ENCODE measurements at places on chromosomes 12 and 14.

- DNase-seq: no peak
Measured at GRCh38 chr12:46087916-46088439, 97.6 kb upstream of the SCAF11 start.

DNA sequence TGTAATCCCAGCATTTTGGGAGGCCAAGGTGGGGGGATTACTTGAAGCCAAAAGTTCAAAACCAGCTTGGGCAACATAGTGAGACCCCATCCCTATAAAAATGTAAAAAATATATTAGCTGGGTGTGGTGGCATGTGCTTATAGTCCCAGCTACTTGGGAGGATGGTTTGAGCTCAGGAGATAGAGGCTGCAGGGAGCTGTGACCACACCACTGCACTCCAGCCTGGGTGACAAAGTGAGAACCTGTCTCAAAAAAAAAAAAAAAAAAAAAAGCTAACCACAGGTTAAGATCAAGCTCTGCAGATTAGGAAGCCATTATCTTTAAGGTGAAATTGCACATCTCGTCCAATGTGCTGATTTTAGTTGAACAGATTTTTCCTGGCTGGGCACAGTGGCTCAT lies 23.7 kb upstream of the CERS5 start:
- DNase-seq: no peak

- no peak for DNase-seq
Measured at GRCh38 chr14:34032720-34033119, 81.8 kb upstream of the EGLN3 start.

DNA sequence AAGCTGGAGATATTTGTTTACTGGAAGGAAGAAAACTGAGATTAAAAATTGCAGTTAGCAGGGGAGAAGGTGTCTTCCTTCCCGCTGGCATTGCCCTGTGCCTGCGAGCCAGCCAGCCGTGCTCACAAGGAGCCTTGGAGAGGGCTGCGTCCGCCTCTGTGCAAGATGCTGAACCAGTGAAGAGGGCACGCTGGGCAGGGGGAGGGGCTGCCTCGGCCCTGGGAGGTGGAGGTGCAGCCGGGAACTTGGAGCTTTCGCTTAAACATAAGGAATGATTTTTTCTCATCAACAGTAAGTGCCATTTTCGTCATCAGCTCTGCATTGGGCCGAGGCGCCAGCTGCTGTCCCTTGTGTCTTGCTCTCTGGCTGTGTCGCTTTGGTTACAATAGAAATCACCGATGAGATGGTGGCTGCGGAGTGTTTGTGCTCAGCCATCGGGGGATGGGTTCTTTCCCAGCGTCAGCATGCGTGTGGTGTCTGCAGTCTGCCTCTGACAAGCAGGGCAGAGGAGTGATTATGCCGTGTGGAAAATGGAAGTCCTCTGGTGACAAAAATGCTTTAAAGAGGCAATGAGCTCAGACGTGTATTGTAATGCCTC lies 97.3 kb downstream of the ESR2 start:
- peak; percentile 9 for DNase-seq

- no peak for DNase-seq
Measured at GRCh38 chr14:23101213-23101970, 3.4 kb downstream of the CIROP start.

DNA sequence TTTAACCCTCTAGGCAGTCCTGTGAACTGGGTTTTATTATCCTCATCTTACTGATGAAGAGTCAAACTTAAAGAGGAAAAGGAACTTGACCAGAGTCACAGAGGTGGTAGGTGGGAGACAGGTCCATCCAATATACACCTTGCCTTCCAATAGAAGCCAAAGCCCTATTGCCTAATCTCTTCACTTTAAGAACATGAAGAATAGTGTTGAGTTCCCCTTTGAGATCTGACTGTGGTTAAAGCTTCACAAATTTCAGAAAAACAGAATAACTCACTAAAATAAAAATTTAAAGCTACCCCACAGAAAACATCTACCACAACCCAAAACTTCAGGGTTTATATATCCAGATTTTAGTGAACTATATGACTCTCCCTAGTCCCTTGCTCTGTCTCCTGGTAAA lies 115.4 kb downstream of the ETV6 start:
- no peak for DNase-seq

- DNase-seq: no peak
Measured at GRCh38 chr14:45068396-45068795, 15.5 kb upstream of the PRPF39 start.

DNA sequence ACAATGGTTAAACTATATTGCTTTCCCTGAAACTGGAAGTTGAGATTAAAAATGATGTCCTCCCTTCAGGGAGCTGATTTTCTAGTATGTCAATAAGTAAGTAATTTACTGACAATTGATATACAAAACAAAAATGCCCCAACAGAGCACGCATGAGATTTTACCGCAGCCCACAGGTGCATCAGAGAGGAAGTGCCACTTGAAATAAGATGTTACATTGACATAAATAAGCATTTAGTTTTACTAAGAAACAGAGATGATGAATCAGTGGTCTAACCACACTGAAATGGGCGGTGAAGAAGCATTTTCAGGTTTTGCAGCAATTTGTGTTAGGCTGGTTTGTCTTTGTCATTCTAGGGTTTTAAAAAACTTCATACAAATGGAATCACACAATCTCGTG lies 8.8 kb upstream of the CLECL1 start:
- peak; percentile 59 for DNase-seq

GRCh38 chr12:80184926-80185325 lies 85.6 kb downstream of the OTOGL start:
- DNase-seq: no peak

- no peak for DNase-seq
Measured at GRCh38 chr12:92628476-92628875, 74.3 kb upstream of the PLEKHG7 start.

- DNase-seq: no peak
Measured at GRCh38 chr12:115683240-115683780, 594.2 kb downstream of the MED13L start.

GRCh38 chr12:44504799-44505198 lies 371.3 kb downstream of the NELL2 start:
- DNase-seq: no peak

- DNase-seq: peak; percentile 32
Measured at GRCh38 chr14:35808076-35808637, 938 bp downstream of the RALGAPA1 start.

DNA sequence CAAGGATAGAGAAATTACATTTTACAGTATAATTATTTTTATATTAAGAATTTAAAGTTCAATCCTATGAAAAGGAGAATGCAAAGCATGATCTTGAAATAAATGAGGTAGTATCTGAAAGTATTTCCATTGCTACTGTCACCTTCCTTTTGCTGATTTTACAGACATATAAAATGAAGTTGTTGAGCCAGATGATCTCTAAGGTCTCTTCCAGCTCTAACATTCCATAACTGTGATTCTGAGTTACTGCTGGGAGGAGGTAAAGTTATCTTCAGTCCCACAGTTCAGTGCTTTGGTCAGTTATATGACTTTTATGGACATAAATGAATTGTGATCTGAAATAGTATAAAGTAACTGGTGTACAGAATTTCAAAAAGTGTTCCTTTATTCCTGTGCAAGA lies 52.8 kb downstream of the SLC38A6 start:
- DNase-seq: no peak

GRCh38 chr14:68047906-68048305 lies 228.3 kb downstream of the RAD51B start:
- no peak for DNase-seq

GRCh38 chr12:132479938-132480622 lies 9.9 kb upstream of the FBRSL1 start:
- DNase-seq: no peak

GRCh38 chr12:88192426-88192825 lies 50.3 kb downstream of the TMTC3 start:
- DNase-seq: no peak

DNA sequence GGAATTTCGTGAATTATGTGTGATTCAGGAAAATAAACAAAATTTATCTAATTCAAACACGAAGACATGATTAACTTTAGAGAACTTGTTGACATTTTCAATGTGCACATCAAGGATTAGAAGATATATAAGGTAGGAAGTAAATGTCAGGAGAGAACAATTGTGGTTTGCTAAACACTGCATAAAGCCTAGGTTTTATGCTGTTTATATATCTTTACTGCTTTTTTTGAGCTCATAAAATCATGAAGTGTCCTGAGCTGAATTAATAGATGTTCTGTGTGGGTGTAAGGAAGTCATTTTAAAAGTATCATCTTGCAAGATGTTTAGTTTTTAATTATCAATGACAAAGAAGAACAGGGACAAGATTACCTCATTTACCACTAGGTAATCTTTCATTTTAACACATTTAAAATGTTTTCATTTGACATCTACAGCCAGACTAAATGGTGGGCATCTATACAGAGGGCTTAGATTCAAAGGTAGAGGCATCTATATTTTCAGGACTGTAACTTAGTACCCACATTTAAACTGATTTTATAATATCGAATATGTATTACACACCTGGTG lies 382.8 kb downstream of the ADAMTS20 start:
- no peak for DNase-seq

GRCh38 chr14:99792551-99793212 lies 531 bp upstream of the EML1 start:
- DNase-seq: peak; percentile 7

DNA sequence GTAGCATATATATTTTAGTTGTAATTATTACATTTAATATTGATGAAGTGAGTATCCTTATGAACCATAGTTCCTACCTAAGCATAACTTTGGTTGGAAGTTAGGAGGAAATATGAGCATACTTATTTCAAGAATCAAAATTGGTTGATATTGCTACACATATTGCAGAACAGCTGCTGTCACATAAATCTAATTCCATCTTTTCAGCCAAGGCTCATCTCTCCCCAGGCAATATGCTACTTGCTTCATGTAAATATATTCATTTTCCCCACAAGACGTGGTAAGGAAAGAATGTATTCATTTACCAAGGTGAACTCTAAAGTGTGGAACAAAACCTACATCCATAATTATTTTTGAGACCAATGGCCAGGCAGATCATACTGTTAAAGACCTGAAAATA lies 62.5 kb upstream of the HIF1A start:
- DNase-seq: no peak

- no peak for DNase-seq
Measured at GRCh38 chr14:89128311-89129026, 288.6 kb downstream of the FOXN3 start.

DNA sequence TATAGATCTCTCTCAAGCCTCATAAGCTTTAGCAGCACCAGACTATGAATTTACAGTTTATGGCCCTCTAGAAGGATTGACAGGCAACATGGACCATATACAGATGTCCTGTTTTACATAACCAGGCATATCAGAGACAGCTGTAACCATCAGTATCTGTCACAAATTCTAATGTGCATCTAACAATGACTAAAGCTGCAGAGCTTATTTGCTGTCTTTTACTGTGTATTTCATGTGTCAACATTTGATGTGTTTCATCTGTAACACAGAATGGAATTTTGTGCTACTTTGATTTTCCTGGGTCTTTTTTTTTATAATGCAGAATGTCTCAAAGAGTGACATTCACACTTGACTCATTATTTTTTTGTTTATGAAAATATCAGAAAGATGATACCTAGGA lies 348.3 kb downstream of the SLC16A7 start:
- no peak for DNase-seq

- DNase-seq: no peak
Measured at GRCh38 chr12:69575346-69575745, 9.9 kb upstream of the CCT2 start.

DNA sequence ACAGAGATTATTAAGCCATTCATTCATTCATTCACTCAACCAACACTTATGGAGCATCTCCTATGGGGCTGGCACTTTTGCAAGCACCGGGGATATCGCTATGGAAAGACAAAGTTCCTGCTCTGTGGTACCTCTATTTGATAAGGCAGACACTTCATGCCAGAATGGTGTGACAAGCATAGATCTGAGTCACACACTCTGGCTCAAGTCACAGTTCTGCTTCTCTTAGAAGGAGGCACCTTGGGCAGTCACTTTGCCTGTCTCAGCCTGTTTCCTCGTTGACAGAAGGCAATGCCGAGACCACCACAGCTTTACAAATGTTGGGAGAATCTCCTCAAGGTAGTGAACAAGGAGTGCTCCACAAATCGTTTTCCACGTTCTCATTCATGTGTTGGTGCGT lies 205.2 kb downstream of the SLC41A2 start:
- no peak for DNase-seq

DNA sequence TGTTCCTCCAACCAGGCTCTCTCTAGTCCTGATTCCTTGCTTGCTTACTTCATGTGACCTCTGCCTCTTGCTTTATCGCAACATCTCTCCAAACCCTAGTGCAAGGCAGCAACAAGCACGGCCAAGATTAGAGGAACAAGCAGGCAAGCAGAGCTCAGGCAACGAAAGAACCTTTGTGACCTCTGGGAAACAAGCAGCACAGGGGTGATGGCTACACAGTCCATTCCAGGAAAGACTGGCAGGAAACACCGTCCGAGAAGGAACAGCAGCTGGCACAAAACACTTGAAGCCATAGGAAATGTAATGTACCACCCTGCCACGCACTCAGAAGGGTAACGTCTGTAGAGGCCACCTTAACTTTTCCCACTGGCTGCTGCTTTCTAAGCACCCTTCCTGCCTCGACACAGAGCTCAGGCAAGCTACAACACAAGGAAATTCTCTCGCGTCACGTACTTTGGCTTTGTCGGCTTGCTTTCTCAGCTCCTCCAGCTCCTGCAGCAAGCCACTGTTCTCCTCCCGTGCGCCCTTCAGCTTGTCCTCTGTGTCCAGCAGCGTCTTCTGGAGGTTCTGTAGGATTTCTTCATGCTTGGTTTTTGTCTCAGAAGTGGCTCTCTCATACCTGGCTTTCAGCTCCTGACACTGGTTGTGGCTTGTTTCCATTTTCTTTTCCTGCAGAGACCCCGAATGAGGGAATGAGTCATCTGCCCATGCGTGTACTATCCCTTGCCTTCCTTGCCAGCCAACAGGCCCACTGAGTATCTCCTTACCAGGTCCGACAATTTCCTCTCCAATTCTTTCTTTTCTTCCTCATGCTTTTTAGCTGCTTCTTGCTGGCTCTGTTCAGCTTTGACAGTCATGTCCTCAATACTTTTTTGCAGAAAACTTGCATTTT lies 61.4 kb upstream of the VPS33A start:
- DNase-seq: no peak

- no peak for DNase-seq
Measured at GRCh38 chr12:7150841-7151240, 20.7 kb downstream of the CLSTN3 start.

- DNase-seq: no peak
Measured at GRCh38 chr14:60313093-60313492, 64.1 kb downstream of the PPM1A start.

- no peak for DNase-seq
Measured at GRCh38 chr12:95529693-95530225, 21.5 kb downstream of the USP44 start.

GRCh38 chr12:122730215-122731014 lies at the start of gene HCAR1:
Gene HCAR1 (minus strand): TSS chr12:122730844. CDS start chr12:122730339, 505 bp downstream.
- DNase-seq: peak; percentile 72

DNA sequence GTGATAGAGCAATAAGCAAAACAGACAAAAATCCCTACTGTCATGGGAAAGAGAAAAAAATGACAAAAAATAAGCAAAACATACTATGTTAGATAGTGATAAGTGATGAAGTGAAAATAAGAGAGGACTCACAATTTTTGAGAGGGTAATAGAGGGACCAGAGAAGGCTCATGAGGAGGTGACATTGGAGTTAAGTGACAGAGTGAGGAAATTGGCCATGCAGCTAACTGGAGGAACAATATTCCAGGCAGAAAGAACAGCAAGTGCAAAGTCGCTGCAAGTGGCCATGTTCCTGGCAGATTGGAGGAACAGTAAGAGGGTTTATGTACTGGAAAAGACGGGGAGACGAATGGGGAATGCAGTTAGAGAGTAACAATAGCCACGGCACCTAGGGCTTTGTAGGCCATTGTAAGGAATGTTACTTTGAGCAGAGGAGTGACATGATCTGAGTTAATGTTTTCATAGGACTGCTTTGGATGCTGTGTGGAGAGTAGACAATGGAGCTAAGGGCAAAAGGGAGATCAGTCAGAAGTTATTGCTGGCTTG lies 1.4 kb upstream of the SAV1 start:
- DNase-seq: no peak

All from activated CD4-positive, alpha-beta T cell treated with anti-CD3 and anti-CD28 coated beads, Interleukin-2, amount 50 U/mL, for 48 hours (primary cell).